Stimulated activated CD8-positive, alpha-beta memory T cell treated with anti-CD3 and anti-CD28 coated beads, Interleukin-7, amount 100 ng/mL, for 1 hour (primary cell): ENCODE measurements at places on chromosomes 3 and 15.
A peak's percentile ranks its signal among the peaks of the same experiment; 100 is the strongest.

DNA sequence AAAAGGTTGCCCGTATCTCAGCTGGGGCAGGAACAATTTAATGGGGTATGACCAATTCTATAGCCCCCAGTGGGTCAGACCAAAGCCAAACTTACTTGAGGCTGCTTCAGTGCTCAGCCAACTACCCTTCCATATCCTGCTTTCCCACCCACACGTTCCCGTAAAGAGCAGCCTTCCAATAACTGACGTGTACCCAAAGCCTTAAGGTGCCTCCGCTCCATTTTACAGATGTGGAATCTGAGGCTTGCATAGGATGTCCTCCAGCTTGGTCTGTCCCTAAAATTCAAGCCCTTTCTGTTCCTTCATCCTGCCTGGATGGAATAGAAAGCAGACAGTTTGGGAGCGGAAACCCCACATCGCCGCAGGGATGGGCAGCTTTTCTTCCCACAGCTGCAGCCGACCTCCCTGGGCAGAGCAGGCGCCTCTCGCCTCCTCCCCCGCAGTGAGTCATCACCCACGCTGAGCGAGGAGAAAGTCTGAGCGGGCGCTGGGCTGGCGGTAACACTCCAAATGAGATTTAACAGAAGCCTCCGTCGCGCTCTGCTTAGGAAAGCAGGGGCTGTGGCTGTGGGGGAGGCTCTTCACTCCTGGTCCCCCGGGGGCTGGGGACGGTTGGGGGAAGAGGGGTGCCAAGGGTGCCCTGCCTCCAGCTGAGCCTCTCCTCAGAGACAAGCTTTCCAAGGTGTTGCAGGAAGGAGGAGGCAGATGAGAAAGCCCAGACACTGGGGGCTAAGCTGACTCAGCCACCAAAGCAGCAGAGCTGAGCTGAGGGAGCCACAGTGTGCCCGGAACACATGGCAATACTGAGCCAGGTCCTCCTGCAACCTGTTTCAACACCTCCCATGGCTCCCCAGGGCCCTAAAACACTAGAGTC is 57.8 kb upstream of the HRH1 start:
- DNase-seq: peak; percentile 15

DNA sequence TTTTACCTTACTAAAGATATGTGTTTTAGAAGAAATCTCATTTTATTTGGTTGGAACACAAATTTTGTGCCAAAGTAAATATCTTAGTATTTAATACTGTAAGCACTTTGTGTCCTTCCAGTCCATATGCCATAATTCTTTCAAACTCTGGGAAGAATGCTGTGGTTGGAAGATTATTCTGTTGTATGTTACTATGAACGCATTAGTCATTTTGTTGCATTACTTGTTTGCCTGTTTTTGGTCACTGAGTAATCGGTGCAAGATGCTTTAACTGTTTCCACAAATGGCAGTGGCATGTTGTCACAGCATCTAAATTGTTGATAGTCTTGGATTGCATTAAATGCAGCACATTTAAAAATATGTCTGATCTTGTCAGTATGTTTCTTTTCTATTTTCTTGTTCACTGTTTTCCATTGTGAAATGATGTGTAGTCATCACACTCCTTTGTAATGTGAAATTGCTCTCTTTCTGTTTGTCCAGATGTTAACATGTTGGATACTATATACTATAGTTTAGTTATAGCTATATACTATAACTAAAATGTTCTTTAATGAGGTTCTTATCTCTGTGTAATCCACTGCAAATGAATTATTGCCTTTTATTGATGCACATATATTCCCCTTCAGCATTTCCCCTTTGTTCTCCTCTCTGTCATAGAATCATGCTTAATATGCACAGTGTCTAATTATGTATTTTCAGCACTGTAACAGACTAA is 89.9 kb upstream of the FLNB start:
- no peak for DNase-seq

GRCh38 chr3:105823149-105823867 is 45.5 kb downstream of the CBLB start:
- no peak for DNase-seq

GRCh38 chr15:95141486-95141885 is 910.1 kb downstream of the MCTP2 start:
- no peak for DNase-seq

DNA sequence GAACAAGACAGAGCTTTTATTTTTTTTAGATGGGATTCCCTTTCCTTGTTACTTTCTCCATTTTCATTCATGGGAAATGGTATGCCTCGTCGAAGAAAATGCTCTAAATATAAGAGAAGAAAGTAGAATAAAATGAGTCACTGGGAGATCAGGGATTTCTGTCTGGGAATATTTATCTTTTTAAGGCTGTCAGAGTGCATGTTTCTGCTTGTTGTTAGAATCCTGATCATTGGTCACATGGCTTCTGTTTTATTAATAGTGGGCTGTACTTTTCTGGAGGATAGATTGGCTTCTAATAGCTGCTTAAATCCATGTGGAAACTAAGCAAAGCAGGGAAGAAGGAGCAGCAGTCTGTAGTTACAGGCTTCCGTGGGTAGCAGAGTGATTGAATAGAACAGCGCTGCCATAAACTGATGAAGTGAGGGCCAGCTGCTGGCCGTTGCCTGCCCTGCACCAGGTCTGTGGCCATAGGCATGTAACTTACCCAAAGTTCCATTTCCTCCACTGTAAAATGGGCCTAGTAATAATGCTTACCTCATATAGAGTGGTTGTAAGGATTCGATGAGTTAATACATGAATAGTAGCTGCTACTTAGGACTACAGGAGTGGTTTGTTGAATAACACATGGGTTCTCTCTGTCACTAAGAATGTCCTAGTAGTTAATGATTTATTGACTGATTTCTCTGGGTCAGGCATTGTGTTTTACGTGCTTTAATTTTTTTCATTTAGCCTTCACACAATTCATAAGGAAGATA is 289.9 kb downstream of the SATB1 start:
- DNase-seq: no peak

DNA sequence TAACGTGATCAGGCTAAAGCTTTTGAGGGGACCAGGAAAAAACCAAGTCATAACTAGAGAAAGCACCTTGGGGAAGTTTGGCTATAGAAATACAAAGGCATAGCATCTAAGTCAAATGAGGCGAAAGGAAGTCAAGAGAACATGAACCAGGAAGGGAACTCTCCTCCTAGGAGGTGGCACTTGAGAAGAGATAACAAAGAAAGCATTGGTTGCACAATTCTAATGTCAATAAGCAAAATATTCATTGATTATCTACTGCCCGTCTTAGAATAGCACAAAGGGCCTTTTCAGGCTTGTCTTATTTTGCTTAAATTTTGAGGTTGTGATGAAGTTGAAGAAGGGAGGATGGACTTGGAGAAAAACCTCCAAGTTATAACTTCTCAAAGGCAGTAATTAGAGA is 73.4 kb downstream of the ALCAM start:
- no peak for DNase-seq

GRCh38 chr15:74458473-74458872 is 2.5 kb downstream of the UBL7 start:
- no peak for DNase-seq

- no peak for DNase-seq
These were observed 81.4 kb upstream of the KLF13 start for GRCh38 chr15:31245135-31245689.

- DNase-seq: no peak
These were observed 17.4 kb downstream of the PTPRG start for GRCh38 chr3:61578667-61579367.

DNA sequence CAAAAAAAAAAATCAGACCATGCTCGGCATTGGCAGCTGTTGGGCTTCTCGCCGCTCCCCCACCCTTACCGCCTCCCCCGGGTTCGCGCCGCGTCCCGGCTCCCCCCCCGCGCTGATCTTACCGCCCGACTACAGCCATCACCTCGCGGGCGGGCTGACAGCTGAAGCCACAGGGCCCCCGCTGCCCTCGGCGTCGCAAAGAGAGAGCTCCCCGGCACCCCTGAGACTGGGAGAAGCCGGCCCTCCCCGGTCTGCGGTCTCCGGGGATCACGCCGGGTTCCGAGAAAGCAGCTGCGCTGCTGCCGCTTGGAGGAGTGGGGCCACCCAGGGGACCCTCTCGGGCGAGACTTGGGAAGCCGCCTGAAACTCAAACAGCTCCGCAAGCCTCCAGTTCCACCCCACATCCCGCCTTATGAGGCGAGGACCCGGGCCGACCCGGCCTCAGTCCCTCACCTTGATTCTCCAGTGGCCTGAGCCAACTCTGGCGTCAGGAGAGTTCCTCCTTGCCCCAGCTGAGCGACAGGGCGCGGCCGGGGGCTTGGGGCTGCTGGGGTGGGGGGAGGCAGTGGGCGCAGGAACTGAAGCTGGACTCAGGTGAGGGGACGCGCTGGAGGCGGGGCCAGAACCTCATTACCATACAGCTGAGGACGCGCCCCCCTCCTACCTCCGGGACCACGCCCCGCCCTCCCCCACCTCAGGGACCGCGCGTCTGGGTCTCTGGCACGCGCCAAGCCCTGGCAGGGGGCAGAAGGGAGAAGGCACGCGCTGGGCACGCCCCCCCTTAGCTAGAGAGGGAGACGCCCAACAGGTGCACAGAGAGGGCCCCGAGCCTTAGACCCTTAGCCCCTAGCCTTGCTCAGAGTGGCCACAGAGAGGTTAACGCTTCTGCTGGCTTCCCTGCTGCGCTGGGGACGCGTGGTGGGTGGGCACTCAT is 1.0 kb upstream of the DLL4 start:
- DNase-seq: no peak

GRCh38 chr3:100097919-100098783 is 16.1 kb downstream of the FILIP1L start:
- DNase-seq: no peak

DNA sequence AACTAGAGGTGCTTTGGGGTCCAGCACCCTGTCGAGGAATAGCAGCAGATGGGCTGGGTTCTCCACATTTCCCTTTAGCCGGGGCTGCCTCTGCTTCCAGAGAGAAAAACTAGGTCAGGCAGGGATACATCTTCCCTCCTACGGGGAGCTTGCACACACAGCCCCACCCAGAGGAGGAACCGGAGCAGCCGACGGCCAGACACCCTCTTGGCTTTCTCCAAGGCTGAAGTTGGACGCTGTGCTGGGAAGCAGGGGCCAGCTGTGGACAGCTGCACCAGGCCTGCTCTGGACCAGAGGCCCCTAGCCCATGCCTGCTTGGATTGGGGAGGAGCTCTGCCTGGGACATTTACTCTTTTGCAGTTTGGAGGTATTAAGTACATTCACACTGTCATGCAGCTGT is 44.7 kb upstream of the NR2C2 start:
- no peak for DNase-seq

DNA sequence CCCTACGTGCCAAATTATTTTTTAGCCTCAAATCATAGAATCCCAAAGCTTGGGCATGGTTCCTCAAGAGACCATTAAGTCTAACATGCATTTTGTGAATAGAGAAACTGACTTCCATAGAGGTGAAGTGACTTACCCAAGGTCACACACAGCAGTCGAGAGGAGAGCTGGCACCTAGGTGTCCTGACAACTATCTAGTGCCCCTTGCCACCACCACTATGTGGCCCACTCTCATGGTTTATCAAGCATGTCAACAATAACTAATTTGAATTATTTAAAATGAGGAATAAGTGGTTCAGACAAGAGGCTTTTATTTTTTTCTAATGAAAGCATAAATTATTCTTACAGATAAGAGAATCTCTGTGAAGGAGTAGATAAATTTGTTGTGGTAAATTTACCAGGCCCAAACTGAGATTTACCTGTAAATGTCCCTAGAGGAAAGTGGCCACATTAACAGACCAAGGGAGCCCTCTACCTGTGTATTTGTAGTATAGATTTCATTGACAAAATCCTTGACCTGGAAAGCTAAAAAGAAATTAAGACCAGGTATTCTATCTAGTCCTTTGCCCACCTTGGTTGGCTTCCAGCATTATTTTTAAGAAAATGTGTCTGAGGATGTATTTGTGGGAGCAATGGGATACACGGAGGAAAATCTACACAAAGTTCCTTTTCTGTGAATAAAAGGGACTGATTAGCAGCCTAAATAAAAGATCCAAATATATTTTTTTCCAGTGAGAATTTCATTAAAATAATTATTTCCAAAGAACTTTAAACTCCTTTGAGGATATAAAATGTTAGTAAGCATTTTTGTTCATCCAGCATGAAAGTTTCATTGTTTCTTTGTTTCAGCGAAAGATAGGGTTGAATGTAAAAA is 49.1 kb downstream of the IQCH start:
- DNase-seq: no peak

GRCh38 chr3:79178471-79179180 is 589.2 kb downstream of the ROBO1 start:
- DNase-seq: no peak

- DNase-seq: no peak
These were observed 23.5 kb downstream of the MYH15 start for GRCh38 chr3:108486941-108487340.

- no peak for DNase-seq
These were observed 116.6 kb downstream of the MEGF11 start for GRCh38 chr15:66136948-66137347.

- no peak for DNase-seq
These were observed 18.4 kb downstream of the ILDR1 start for GRCh38 chr3:122003606-122004005.

DNA sequence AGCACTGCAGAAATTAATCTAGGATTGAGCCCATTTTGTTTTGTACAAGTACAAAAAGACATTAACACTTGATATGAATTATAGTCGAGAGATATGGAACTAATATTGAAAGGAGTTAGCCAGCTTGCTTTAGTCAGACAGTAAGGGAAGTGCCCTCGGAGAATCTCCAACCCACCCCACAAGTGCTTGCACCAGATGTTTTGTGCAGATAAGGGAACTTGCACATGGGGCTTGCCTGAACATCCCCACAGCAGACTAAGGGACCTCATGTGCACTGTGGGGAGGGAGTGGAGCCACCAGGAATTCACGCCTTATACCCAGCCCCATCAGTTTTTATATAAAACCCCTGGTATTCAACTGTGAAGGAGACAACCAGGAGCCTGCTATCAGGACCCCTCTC is 122.3 kb downstream of the EFHB start:
- no peak for DNase-seq

DNA sequence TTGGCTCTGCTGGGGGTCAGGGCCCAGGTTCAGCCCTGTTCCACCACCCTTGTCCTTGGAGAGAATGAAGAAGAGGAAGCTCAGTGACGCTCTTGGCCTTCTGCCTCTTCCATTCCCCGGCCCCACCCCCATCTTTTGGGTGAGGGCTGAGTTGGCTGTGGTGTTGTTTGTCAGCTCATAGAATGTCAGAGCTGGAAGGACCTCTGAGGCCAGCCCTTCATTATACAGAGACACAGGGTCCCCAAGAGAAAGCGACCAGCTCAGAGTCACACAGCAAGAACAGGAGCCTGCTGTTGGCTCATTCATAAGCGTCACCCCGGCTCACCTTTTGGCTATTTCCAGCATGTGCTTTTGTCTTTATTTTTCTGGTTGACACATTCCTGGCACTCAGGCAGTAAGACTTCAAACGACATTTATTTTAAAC is 68.2 kb downstream of the AAGAB start:
- DNase-seq: no peak

- no peak for DNase-seq
These were observed 87.8 kb downstream of the RSL24D1 start for GRCh38 chr15:55108858-55109518.

DNA sequence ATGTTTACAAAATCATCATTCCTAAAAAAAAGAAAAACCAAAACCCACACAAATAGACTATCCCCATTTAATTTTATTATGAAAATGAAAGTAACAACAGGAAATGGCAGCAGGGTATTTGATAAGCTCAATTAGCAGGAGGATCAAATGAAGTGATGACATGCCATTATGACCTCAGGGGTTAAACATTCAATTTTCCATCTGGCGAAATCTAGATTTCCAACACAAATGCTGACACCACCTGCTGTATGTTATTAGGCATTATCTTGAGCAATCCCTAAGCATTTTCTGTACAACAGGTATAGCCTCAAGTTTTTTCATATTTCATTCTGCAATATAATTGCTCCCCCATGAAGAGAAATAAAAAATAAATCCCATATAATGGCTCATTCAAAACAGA is 57.1 kb downstream of the SHQ1 start:
- DNase-seq: no peak
